ENCODE measurements at places on chromosomes 16 and 17.

DNA sequence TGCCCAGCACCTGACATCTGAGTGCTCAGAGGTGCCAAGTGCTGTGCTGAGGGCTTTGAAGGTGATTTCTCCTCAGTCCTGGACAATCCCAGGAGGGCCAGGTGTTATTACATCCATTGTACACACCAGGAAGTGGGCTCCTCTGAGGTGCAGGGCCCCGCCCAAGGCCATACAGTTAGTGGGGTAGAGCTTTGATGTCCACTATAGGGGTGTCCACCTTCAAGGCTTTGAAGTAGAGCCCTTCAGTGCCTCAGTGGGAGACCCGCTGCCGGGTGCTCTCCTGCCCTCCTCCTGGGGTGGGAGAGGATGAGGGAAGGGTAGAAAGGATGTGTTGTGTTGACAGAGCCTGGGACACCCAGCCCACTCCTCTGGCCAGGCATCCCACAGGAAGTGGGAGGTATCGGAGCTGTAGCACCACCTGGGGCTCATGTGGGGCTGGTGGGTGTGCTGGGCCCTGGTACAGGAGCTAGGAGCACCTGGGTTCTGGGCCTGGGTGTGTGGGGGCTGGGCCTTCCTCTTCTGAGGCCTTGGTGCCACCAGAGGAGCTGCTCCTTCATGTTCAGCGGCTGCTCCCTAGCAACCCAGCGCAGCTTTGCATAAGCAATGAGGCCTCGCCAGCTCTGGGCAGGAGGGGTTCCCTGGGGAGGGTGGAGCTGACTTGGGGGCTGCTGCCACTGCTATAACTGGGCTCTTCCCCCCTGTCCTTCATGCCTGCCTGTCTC lies 7.4 kb downstream of the LASP1 start:
- DNase-seq, result no peak

DNA sequence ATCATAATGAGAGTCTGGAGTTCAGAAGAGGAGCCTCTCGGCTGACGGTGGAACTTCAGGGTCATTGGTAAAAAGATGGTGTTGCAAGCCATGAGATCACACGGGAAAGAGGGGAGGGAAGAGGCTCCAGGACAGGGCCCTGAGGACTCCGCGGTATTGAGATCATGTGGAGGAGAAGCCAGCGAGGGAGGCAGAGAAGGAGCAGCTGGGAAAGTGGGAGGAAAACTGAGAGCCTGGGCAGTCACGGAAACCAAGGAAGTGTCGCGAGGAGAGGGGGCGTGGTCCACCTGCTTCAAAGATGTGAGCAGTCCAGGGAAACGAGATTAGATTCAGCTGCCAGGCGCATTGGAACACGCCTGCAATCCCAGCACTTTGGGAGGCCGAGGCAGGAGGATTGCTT lies 27.7 kb upstream of the SBK1 start:
- peak; percentile 68 for DNase-seq

GRCh38 chr16:9836118-9836736 lies 346.0 kb downstream of the GRIN2A start:
- no peak for DNase-seq

GRCh38 chr17:77426676-77427386 lies 286.1 kb downstream of the SEC14L1 start:
- DNase-seq, result no peak

GRCh38 chr17:57783338-57783742 lies 38.2 kb upstream of the CCDC182 start:
- no peak for DNase-seq

DNA sequence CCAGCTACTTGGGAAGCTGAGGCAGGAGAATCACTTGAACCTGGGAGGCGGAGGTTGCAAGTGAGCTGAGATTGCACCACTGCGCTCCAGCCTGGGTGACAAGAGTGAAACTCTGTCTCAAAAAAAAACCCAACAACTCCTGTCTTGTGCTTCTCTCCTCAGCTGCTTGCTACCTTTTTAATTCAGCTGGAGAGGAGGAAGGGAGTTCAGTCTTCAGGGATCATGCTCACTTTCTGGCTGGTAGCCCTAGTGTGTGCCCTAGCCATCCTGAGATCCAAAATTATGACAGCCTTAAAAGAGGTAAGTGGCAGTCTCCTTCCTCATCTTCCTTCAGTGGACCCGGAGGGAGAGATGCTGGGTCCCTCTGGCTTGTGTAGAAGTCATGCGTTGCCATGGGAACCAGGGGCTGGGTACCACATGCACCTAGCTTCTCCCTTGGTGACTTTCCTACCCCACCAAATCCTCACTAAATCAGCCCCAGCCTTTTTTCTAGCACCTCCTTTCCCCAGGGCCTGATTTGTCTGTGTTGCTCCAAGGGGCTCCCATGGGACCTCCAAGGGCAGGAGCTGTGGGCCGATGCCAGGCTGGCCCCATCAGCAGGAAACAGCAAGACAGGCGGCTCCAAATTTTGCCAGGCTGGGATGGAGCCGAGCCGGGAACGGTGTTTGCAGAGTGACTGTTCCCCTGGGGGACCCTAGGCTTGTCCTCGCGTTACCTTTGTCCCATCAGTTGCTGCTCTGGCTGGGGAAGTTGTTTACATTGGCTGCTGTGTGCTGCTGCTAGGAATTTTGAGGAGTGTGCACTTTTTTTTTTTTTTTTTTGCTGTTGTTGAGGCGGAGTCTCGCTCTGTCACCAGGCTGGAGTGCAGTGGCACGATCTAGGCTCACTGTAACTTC lies 65.2 kb downstream of the ABCC1 start:
- DNase-seq, result peak; percentile 59

DNA sequence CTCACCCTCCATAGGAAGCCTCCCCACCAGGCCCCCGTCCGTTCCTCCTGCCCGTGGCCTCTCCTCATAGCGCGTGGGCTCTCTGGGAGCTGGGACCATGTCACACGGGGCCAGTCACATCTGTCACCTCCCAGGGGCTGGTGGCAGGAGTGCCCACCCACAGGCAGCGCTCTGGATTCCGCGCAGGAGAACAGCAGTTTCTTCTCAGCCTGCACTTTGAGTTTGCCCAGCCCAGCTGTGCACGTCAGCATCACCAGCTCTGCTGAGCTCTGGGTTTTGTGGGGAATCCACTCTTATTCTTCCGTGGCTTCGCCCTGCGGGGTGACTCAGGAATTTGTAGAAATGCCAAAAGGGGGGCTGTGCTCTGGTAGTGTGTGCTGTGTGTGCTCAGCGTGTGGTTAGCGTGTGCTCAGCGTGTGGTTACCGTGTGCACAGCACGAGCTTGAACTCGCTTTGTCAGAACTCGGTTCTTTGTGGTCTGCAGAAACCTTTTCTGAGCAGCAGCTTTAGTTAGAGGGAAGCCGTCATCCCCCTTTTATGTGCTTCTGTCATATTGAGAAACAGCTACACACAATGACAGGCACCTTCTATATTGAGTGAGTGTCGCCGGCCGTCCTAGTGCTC lies 3.2 kb downstream of the ACSF3 start:
- DNase-seq, result no peak

DNA sequence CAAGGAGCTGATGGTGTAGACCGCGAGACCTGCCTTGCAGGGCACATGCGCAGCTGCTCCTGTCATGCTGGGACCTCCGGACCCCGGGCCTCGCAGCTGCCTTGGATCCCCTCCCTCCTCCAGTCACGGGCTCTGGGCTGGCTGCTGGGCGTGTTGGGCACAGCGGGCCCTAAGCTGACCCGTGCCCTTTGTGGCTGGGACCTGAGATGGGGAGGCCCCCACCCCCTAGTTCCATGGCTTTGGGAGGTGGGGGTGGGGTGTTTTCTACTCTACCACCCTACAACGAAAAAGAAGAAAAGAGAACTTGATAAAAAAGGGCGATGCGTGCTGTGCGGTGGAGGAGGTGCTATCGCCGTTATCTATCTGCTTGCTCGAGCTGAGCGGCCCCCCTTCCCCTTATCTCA lies 14.5 kb downstream of the ZFPM1 start:
- DNase-seq, result no peak

DNA sequence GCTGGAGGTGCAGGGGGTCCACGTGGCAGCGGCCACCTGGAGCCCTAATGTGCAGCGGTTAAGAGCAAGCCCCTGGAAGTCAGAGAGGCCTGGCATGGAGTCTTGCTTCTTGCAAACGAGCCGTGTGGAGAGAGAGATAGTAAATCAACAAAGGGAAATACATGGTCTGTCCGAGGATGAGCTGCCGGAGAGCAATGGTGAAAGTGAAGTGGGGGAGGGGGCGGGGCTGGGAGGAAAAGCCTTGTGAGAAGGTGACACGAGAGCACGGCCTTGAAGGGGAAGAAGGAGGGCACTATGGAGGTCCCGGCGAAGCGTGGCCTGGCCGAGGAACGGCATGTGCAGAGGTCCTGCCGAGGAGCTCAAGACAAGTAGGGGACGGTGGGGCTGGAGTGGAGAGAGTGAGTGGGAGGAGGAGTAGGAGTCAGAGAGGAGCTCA lies 6.0 kb upstream of the SERPINF1 start:
- DNase-seq, result no peak

- no peak for DNase-seq
These were observed 648.5 kb upstream of the RBFOX1 start for GRCh38 chr16:6684076-6684673.

GRCh38 chr16:31177136-31177535 lies 2.8 kb upstream of the FUS start:
- no peak for DNase-seq

GRCh38 chr16:74749291-74750055 lies 25.1 kb downstream of the FA2H start:
- DNase-seq, result no peak

DNA sequence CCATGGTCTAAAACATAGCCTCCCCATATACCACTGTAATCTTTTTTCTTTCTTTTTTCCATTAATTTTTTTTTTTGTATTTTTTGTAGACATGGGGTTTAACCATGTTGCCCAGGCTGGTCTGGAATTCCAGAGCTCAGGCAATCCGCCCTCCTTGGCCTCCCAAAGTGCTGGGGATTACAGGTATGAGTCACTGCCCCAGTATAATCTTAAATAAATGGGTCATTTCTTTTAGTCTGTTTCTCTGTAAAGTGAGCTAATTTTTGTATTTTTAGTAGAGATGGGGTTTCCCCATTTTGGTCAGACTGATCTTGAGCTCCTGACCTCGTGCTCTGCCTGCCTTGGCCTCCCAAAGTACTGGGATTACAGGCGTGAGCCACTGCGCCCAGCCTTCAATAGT lies 5.7 kb upstream of the NME1 start:
- DNase-seq, result no peak

DNA sequence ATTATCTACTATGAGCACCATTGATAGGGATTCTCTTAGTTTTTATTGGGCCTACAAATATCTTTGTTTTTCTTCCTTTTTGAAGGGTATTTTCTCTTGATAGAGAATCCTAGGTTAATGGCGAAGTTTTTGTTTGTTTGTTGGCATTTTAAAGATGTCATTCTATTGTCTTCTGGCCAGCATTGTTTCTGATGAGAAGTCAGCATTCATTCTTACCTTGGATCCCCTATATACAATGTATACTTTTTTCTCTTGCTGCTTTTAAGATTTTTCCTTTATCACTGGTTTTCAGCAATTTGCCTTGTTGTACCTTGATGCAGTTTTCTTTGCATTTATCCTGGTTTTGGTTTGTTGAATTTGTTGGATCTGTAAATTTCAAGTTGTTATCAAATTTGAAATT lies 130.1 kb downstream of the TOX3 start:
- no peak for DNase-seq

GRCh38 chr17:65533056-65533745 lies 28.2 kb downstream of the AXIN2 start:
- peak; percentile 13 for DNase-seq

- DNase-seq, result no peak
These were observed 2.8 kb downstream of the FA2H start for GRCh38 chr16:74771656-74772315.

DNA sequence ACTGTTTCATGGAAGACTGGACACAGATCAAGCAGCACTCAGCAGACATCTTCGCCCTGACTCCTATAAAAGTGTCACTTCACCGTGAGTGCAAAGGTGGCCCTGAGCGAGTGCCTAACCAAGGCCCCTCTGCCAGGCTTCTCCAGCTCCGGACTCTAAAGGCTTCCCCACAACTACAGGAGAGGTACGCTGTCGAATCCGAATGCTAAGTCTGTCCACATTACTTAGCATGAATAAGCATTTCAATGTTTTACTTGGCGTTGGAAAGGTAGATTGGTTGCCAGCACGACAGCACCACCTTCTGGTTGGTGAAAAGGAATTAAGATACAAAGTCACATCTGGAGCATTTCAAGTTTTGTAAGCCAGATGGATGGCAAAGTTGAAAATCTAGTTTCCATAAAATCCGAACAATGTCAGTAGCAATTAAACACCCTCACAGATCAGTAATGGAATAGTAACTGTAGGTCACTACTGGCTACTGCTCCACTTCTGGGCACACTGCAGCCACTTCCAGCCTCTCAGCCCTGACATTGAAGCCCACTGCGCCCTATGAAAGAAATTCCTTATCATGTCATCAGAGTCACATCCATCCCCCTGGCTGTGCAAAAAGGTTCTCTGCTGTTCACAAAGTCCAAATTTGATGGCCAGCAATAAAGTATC lies 100.9 kb downstream of the PARN start:
- DNase-seq, result peak; percentile 86

- DNase-seq, result no peak
These were observed 32.9 kb downstream of the WDR45B start for GRCh38 chr17:82615084-82616020.

- no peak for DNase-seq
These were observed 20.5 kb upstream of the SDR42E2 start for GRCh38 chr16:22141767-22142166.

DNA sequence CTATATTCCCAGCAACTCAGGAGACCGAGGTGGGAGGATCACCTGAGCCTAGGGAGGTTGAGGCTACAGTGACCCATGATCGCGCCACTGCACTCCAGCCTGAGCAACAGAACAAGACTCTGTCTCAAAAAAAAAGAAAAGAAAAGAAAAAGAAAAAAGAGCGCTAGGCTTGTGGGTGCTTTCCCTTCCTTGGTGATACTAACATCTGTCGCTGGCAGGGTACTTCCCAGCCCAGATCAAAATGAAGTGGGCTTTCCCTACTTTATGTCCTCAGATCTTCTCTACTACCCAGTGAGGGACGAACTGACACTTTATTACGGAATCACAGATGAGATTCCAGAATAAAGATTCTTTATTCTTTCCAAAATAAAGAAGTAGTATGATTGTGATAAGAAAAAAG lies 103.8 kb upstream of the NOL11 start:
- DNase-seq, result no peak

GRCh38 chr17:19553036-19553435 lies 19.4 kb downstream of the SLC47A1 start:
- no peak for DNase-seq

- no peak for DNase-seq
These were observed 11.8 kb downstream of the ADGRG1 start for GRCh38 chr16:57640185-57640584.

- no peak for DNase-seq
These were observed 22.6 kb upstream of the WDR45B start for GRCh38 chr17:82670661-82671450.
